ENCODE measurements at places on chromosomes 7 and 10.

- no peak for DNase-seq
Measured at GRCh38 chr7:148912151-148912550, 28.1 kb upstream of the EZH2 start.

DNA sequence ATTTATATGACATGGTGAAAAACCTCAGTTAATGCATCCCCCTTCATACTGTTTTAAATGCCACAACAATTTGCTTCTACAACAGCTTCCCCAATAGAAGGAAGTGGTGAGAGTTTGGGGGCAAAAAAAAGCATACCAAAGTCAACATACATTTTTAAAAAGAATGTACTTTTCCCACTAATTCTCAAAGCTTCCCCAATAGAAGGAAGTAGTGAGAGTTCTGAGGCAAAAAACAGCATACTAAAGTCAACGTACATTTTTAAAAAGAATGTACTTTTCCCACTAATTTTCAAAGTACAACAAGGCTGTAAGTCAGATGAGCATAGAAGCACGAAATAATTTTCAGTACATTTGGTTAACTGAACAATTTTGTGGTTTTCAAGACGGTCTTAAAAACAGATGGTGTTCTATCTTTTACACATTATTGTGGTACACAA lies 24.0 kb downstream of the WASL start:
- no peak for DNase-seq

DNA sequence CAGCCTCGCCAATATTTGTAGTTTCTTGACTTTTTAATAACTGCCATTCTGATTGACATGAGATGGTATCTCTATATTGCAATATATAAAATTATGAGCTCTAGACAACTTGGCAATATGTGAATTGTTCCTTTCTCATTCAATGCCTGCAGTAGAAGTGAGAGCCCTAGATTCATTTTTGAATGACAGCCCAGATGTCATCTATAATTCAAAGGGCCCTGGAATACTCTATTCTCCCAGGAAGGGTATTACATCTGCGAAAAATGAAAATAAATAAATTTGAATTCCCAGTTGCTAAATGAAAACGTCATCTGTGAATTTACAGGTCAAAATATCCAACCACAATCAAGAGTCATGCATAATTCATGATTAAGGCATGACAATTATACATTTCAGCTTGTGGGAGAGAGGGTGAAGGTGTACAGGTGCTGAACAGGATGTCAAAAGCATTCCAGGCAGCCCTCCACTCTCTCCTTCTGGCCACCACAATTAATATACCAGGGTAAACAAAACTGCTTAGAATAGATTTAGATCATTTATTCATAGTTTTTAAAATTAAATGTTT lies 1147.3 kb downstream of the XPNPEP1 start:
- no peak for DNase-seq

GRCh38 chr10:124204726-124205125 lies 111.3 kb upstream of the CHST15 start:
- DNase-seq, result no peak

- DNase-seq, result no peak
Measured at GRCh38 chr10:126059076-126059826, 162.9 kb downstream of the FANK1 start.

- DNase-seq, result no peak
Measured at GRCh38 chr7:51244885-51245284, 71.7 kb downstream of the COBL start.

GRCh38 chr7:128814499-128814898 lies 15.7 kb upstream of the FLNC start:
- no peak for DNase-seq

DNA sequence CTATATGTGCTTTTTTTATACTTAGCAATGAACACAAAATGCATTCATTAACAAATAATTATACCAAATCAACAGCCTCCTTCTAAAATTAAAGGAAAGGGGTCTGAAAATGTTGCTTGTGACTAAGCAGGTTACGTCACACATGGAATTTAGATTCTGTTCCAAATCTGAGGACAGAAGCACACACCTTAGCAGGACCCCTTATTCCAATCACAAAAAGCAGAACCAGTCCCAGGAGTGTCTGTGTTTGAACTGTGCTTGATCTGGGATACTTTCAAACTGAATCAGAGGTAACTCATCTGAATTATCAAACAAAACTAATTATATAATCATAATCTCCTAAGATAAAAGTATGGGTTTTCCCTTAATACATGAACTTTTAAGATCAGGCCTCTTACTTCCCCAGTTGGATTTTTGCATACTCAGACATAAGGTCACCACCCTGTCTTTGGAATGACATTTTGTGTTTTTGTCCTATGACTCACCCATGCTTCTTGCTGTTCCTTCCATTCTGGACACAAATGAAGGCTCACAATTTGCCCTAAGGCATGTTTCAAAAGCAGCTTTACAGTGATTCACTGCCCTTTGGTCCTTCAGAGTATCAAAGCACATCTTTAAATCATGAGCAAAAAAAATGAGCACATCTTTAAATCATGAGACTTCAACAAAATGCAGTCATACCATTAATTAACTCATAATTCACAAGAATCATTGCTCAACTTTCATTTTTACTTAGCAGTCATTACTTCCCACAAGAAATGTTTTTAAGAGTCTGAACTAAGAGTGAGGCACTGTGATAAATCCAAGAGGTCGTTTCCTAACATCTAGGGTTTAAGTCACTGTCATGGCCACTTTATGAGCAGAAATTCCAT lies 35.5 kb downstream of the SEMA3C start:
- DNase-seq, result peak; percentile 97

GRCh38 chr7:45715471-45716352 lies 141.5 kb downstream of the ADCY1 start:
- no peak for DNase-seq

- no peak for DNase-seq
Measured at GRCh38 chr10:43980313-43980712, 331.6 kb upstream of the ZNF32 start.

DNA sequence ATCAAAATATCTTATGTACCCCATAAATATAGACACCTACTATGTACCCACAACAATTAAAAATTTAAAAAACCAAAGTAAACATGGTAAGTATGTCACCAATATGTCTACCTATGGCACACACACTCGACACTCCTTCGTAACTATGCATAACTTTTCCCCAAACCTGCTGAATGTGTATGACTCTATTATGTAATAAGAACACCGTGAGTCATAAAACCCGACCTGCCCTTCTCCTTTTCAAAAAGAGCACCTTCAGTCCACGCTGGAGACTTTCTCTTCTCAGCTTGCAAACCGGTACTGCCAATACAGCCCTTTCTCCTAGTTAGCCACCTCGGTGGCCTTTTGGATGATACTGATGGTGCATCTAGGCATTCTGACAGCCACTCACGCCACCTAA lies 186.3 kb downstream of the PRPF18 start:
- DNase-seq, result no peak

DNA sequence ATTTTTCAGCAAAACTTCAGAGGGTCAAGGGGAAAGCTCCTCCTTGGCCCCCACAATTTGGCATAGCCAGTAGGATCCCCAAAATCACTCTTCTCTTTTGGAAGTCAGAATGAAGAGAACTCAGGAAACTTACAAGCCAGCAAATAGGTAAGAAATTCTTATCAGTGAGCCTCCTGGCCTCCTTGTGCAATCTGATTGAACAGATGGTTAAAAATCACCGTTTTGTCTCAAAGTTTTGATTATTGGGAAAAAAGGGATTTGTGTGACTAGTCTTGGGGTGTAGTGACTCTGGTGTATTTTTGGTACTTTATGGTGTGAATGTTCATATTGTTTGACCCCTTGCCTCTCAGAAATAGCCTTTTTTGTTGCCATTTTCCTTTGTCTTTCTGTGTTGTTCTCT lies 56.2 kb downstream of the HTR7 start:
- DNase-seq, result no peak

DNA sequence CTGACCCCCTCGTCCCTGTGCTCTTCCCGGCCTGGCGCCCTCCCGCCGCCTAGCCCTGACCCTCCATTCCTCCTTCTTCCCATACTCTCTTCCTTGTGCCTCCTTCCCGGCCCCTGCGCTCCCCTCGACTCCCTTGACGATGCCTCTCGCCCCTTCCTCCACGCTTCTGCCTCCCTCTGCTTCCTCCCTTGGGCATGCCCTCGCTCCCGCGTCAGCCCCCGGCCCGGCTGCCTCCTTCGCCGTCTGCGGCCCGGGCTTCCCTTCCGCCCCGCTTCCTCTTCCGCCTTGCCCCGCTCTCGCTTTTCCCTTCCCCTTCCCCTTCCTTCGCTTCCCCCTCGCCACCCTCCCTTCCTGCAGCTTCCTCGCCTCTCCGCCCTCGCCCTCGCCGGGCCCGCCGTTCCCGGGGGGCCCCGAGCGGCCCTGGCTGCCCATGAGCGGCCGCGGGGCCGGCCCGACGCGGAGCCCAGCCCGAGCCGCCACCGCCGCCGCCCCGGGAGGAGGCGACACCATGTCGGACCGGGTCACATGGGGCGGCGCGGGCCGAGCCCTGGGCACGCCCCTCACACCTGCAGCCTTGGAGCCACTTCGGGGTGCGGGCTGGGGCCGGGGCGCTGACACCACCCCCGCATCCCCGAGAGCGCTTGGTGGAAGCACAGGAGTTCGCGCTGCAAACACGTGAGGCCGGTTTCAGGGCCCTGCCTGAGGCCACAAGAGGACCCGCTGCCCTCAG lies at the start of gene FBXW4:
Gene FBXW4, minus strand, starts transcription at position 497 of the 730 bp plus-strand sequence. Its CDS starts 65 bp downstream, at position 432.
- DNase-seq, result no peak

- no peak for DNase-seq
Measured at GRCh38 chr10:71045204-71045809, 156.9 kb upstream of the PCBD1 start.

DNA sequence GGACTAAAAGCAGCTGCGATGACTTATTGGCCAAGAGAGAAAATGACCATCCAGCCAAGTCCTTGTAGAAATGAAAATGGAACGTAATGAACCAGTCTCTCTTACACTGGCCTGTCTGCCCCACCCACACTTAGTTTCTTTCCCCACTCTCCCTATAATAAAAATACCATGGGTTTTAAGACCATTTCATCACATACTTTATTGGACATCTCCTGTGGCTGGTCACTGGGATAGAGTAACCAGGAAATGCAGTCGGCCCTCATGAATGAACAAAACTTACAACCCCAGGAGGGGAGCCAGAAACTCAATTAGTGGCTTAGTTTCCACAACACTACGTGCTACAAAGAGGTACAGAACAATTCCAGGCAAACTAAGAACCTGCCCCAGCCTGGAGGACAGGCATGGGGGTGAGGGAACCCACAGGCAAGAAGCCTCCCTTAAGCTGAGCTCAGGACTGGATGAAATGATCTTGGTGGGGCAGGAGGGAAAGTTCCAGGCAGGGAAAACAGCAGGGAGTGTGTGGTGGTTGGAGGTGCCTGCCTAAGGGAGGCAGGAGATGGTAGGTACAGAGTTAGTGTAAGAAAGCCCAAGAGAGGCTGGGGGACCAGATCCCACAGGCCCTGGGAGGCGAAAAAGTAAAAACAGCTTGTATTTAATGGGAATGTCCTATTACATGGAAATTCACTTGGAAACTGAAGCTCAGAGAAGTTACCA lies 29.6 kb downstream of the MKI67 start:
- no peak for DNase-seq

DNA sequence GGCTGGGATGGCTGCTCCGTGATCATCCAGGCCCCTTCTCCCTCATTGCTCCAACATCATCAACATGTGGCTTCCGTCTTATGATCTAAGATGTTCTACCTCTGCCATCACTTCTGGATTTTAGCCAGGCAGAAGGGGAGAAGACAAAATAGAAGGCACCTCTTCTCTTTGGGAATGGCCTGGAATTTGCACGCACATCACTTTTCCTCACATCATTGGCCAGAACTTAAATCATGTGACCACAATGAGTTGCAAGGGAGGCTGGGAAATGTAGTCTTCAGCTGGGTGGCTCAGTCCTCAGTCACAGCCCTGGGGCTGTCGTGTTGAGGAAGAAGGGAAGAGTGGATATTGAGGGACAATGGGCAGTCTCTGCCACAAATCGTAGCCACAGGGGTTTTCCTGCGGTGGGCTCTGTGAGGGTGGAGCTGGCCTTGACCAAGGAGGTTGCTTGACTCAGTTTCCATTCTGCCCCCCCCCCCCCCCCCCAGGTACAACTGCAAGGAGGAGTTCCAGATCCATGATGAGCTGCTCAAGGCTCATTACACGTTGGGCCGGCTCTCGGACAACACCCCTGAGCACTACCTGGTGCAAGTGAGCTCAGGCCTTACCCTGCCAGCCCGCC lies 50.3 kb downstream of the PALD1 start:
- DNase-seq, result peak; percentile 17

DNA sequence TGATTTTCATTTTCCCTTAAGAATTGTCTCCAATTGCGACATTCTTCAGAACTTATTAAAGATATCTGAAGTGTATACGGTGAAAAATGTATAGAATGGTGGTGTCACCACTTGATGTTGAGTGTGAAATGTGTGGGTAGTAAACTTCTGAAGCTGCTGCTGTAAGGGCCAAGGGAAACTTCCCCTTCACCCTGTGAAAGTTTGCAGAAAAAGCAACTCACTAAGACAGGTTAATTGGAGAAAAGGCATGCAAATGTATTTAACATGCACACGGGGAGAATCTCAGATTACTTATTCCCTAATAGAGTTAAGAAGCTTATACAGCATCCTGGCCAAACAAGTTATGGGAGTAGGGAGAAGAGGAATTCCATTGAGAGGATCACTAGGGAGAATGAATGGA lies 173.0 kb downstream of the NSUN6 start:
- DNase-seq, result no peak

GRCh38 chr7:111927353-111928019 lies 278.7 kb downstream of the DOCK4 start:
- DNase-seq, result no peak

DNA sequence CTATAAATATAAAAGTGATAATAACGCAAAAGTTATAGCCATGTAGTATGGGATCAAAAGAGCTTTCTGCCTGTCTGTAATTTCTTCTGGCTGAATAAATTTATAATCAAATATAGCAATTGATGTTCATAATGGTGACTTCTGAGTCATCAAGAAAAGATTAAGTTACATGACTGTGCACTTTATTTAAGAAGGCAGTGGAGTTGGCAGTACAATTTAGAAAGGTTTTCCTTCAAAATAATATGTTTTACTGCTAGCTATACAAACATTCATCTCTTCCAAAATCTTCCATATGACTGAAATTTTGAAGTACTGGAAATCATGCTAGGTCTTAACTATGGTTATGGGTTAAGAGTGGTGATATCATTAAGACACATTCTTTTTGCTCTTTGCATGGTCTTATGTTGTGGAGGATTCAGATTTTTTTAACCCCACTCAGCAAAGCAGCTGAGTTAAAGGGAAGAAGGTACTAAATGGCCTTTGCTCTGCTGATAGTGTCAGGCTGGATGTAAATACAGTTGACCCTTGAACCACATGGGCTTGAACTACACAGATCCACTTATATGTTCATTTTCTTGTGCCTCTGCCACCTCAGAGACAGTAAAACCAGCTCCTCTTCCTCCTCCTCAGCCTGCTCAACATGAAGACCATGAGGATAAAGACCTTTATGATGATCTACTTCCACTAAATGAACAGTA lies 323.6 kb downstream of the BBS9 start:
- DNase-seq, result no peak
